ENCODE measurements at places on chromosomes 5 and 9.
A peak's percentile ranks its signal among the peaks of the same experiment; 100 is the strongest.

GRCh38 chr5:169097374-169098326 lies 203.3 kb downstream of the SLIT3 start:
- no peaks in the 10 kb centered on the region for H3K27me3 ChIP-seq
- no peak overlapping the region for H3K27ac ChIP-seq
- H3K4me3 ChIP-seq: no peak overlapping the region
- DNase-seq: peak; percentile 78
- H3K4me1 ChIP-seq: peaks cover 37% of the 10 kb centered on the region
- no peaks in the 10 kb centered on the region for H3K36me3 ChIP-seq

GRCh38 chr5:179862296-179862695 lies 3.7 kb upstream of the MRNIP start:
- peak; percentile 50 for DNase-seq
- no peak overlapping the region for H3K27ac ChIP-seq
- H3K4me1 ChIP-seq: peaks cover 11% of the 10 kb centered on the region
- no peaks in the 10 kb centered on the region for H3K27me3 ChIP-seq

GRCh38 chr9:134487066-134487710 lies 154.4 kb upstream of the COL5A1 start:
- DNase-seq: peak; percentile 68
- no peaks in the 10 kb centered on the region for H3K27me3 ChIP-seq
- H3K4me3 ChIP-seq: no peak overlapping the region
- no peak overlapping the region for H3K27ac ChIP-seq
- H3K36me3 ChIP-seq: no peaks in the 10 kb centered on the region
- H3K4me1 ChIP-seq: no peaks in the 10 kb centered on the region

DNA sequence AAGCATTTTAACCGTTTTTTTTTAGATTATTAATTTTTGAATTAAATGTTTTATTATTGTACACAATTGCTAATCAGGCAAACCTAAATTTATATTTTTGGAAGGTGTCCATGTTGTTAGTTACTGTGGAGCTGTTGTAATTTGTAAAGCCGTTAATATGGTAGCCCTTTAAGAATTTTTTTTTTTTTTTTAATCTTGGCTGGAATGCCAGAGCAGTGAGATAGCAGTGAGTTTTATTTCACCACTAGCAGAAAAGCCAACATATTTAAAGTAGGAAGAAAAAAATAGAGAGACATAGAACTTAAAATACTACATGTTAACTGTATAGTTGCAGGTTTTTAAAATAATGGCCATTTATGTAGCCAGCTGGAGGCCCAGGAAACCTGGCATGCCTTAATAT lies 35.3 kb upstream of the RNF20 start:
- H3K27ac ChIP-seq: no peak overlapping the region
- no peaks in the 10 kb centered on the region for H3K36me3 ChIP-seq
- H3K27me3 ChIP-seq: no peaks in the 10 kb centered on the region

- no peaks in the 10 kb centered on the region for H3K36me3 ChIP-seq
- H3K27ac ChIP-seq: peak overlapping the region; percentile 62
- no peak overlapping the region for H3K4me3 ChIP-seq
- H3K4me1 ChIP-seq: peaks cover 28% of the 10 kb centered on the region
- peaks cover 15% of the 10 kb centered on the region for H3K27me3 ChIP-seq
Observed at GRCh38 chr5:135493406-135494180, 41.4 kb upstream of the TIFAB start.

DNA sequence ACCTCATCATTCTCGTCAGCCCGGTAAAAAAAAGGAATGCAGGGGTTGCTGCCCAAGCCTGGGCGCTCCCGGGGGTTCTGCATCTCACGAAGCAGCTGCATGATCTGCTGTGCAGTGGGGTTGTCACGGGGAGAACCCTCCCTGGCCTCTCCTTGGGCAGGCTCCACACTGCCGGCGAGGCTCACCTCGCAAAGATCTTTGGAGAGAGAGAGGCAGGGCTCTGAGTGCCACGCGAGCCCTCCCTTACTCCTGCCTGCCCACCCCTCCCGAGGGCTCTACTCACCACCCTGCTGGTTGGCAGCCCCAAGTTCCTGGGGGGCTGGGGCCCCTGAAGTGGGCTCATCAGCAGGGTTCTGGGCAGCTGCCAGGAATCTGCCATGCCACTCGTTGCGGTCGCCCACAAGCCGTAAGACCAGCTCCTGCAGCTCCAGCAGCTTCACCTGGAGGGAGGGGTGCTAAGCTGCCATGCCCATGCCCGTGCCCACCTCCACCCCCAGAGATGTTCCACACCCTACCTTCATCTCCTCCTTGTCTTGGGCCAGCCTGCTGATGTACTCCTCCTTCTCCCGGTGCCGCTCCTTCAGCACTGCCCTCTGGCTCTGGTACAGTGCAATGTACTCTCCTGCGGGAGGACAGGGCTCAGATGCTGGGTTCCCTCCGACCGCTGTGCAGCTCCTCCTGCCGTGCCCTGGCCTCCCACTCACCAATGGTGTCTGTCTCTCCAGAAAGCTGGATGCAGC lies 18.6 kb downstream of the GOLGA2 start:
- H3K27ac ChIP-seq: no peak overlapping the region
- no peaks in the 10 kb centered on the region for H3K4me1 ChIP-seq
- no peaks in the 10 kb centered on the region for H3K27me3 ChIP-seq
- DNase-seq: peak; percentile 66
- no peak overlapping the region for H3K4me3 ChIP-seq

- no peak for DNase-seq
- no peaks in the 10 kb centered on the region for H3K36me3 ChIP-seq
- no peak overlapping the region for H3K4me3 ChIP-seq
- H3K4me1 ChIP-seq: peaks cover under 1% of the 10 kb centered on the region
- H3K27me3 ChIP-seq: no peaks in the 10 kb centered on the region
- H3K27ac ChIP-seq: no peak overlapping the region
Observed at GRCh38 chr5:122120493-122120892, 8.9 kb upstream of the ZNF474 start.

DNA sequence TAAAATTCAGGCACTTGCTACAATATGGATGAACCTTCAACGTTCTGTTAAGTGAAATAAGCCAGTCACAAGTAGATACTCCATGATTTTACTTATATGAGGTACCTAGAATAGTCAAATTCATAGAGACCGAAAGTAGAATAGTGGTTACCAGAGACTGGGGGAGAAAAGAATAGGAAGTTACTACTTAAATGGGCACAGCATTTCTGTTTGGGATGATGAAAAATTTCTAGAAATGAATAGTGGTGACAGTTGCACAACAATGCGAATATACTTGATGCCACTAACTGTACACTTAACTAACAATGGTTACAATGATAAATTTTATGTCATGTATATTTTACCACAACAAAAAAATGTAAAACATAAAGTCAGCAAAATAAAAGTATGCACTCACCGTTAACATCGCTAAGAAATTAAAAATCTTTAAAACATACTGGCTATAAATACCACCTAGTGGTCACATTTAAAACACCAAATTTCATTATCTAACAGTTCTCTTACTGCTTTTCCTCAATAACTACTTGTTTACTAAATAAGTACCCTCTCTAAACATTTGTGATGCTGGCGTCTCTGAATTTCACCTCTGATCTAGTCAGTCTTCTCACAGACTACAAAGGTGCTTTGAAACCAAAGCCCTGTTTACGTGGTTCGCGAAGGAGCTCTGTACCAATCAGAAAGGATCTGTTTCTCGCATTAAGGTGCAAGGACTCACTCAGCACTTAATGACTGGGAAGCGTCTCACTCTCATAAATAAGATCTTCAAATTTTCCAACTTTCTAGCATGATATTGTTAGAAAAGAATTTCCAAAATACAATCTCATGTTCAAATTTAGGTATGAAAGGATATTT lies 22.7 kb downstream of the KIF3A start:
- DNase-seq: no peak
- H3K4me3 ChIP-seq: no peak overlapping the region
- no peak overlapping the region for H3K27ac ChIP-seq
- no peaks in the 10 kb centered on the region for H3K27me3 ChIP-seq

DNA sequence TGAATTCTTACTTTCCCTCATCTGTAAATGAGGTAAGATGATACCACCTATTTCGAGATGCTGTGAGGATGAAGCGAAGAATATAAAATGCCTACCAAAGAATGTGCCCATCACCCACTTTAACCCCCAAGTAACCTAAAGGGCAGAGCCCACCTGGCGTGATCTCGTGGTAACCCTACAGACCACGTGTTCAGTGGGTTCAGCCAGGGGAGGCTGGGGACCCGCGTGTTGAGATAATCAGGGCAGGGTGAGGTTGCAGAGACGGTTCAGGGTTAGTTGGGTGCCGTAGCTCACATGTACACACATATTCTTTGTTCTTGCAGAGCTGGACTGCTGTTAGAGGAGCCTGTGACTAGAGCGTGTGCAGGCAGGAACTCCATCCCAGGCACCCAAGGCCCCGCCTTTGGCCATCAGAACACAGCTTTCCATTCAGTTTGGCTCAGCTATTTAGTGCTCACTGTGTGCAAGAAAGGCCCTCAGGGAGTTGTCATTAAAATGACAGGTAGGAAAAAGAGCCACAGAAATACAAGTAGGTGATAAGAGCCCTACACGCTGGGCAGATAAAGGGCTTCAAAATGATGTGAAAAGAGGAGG lies 56.5 kb upstream of the HAND1 start:
- no peak overlapping the region for H3K4me3 ChIP-seq
- no peaks in the 10 kb centered on the region for H3K36me3 ChIP-seq
- H3K27me3 ChIP-seq: peaks cover 17% of the 10 kb centered on the region
- no peak overlapping the region for H3K27ac ChIP-seq
- no peak for DNase-seq

Measured in osteoblast (primary cell).